Stomach (tissue), 19 donors: ENCODE measurements at places on chromosomes 12 and 14.

DNA sequence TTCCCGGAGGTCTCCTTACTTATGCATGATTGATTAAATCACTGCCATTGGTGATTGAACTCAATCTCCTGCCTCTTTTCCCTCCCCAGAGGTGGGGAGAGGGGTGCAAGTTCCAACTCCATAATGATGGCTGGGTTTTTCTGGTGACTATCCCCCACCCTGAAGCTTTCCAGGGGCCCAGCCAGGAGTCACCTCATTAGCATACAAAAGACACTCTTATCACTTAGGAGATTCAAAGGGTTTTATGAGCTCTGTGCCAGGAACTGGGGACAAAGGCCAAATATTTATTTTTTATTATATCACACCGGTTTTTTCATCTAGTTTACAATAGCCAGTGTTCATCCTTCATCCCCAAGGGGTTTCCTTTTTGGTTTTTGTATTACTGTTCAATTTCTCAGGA lies 300.7 kb downstream of the ETNK1 start:
- no peak for DNase-seq

DNA sequence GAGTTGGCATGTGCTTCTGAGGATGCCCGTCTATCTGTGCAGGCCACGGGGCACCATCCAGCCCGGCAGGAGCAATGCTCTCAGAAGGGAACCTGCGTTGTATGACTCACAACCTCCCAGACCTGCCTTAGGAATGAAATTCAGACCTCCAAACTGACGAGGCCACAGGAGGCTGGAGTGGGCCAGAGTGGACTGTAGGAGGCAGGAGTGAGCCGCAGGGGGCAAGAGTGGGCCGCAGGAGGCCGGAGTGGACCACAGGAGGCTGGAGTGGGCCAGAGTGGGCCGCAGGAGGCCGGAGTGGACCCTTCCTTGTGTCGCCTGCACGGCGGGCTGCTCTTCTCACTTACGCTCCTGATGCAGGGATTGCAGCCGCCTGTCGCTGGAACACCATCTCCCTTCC lies 11.1 kb upstream of the FBRSL1 start:
- DNase-seq = no peak

GRCh38 chr14:94787655-94788054 lies 17.7 kb upstream of the GSC start:
- DNase-seq = no peak

- no peak for DNase-seq
Measured at GRCh38 chr12:45446013-45446412, 230.1 kb downstream of the ANO6 start.

GRCh38 chr14:58639842-58640484 lies 2.2 kb downstream of the DACT1 start:
- peak; percentile 88 for DNase-seq

DNA sequence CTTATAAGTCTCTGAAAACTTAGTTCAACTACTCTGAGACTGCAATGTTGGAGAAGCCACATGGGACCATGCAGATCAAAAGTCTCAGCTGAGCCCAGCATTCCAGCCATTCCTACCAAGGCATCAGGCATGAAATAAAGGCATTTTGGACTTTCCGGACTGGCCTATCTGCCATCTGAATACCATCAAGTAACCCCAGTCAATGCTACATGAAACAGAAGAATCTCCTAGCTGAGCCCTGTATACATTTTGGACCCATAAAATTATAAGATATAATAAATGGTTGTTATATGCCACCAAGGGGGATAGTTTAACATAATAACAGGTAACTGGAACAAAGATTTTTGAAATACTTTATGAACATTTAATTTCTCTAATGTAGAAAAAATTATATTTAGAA lies 9.3 kb upstream of the TMEM260 start:
- DNase-seq = no peak

GRCh38 chr12:44500423-44500822 lies 375.7 kb downstream of the NELL2 start:
- no peak for DNase-seq

GRCh38 chr12:57545809-57546437 lies 1.1 kb downstream of the DCTN2 start:
- DNase-seq = no peak

DNA sequence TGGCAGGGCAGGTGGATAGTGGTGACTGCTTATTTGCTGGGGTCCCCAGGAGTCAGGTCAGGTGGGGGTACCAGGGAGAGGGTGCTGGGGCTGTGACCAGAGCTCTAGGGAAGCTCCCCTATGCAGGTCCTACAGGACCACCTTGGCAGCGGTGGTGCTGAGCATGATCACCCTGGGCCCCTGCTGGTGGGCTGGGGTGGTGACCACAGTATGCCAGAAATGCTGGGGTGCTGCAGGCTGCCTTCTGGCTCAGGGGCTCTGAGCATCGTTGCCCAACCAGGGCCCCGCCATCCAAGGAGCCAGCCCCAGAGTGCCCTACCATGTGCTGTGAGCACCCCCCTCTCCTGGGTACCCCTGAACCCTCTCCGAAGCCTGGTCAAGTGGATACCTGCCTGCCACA lies 17.5 kb upstream of the NUDT14 start:
- no peak for DNase-seq

DNA sequence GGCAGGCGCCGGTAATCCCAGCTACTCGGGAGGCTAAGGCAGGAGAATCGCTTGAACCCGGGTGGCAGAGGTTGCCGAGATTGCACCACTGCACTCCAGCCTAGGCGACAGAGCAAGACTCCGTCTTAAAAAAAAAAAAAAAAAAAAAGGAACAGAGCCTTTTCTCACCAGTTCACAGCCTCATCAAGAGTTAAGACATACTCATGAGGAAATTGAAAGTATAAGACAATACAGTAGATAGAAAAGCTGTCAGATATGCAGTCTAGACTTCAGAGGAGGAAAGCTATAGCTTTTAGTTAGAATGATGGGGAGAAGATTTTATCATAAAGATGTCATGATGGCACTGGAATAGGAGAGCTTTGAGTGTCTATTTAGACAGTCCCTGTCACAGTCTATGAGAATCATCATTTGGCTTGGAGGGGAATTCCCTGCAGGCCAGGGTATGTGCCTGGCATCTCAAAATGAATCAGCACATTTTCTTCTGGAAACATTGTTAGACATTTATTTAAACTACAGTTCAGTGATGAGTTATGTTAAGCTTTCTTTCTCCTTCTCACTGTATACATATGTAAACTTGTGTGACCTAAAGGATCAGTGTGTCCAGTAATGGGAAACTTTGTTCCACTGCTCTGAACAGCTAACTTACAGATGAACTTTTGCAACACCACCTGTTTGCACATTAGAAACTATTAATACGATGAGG lies 2.9 kb upstream of the RAB35 start:
- no peak for DNase-seq

DNA sequence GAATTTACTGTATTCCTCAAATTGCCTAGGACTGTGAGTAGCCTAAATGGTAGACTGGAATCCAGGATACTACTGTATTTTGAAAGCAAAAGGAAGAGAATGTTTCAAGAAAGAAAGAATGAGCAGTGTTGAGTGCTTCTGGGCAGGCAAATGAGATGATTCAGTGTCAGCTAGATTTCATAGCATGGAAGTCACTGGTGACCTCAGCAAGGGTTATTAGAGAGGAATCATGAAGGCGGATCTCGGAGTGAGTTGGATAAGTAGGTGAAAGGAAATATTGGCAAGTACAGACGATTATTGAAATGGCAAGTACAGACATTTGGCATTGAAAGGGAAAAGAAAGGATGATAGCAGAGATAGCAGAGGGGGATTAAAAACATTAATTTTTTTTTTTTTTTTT lies 27.1 kb downstream of the VRK1 start:
- DNase-seq = no peak

DNA sequence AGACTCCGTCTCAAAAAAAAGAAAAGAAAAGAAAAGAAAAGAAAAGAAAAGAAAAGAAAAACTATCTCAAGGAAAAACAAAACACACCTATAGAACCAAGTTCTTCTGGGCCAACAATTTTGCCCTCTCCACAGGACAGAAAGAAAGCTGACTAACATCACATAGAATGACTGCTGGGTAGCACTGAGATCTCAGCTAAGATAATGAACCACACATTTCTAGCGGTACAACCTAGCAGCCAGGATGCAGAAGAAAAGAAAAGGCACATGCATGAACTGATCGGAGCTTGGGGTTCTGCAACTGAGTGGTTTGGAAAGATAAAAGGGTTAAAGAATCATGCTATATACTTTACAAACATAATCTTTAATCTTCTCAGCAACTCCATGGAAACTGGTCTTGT lies 19.5 kb downstream of the TMED10 start:
- DNase-seq = peak; percentile 23

DNA sequence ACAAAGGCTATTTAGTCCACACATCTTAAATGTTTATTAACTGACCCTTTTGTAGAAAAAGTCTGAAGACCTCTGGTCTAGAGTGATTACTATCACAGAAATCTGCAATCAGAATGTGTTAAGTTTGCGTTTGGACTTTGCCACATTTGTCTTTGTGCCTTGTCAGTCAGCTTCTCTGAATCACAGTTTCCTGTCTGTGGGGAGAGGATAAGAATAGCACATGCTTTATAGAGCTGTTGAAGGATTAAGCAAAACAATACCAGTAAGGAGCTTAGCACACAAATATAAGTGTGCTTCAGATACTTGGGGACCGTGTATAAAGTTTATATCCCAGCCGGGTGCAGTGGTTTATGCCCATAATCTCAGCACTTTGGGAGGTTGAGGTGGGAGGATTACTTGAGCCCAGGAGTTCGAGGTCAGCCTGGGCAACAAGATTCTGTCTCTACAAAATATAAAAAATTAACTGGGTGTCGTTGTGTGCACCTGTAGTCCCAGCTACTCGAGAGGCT lies 63.0 kb upstream of the BTG1 start:
- peak; percentile 62 for DNase-seq

DNA sequence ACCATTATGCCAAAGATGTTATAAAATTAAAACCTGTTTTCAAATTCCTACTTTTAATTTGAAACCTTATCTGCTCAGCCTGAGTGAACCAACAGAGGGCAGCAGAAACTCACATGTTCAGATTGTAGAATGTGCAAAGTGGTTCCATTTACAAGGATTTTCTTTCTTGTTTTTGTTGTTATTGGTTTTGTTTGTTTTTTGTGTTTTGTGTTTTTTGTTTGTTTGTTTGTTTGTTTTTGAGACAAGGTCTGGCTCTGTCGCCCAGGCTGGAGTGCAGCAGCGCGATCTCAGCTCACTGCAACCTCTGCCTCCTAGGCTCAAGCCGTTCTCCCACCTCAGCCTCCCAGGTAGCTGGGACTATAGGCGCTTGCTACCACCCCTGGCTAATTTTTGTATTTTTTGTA lies 22.8 kb upstream of the GARIN2 start:
- DNase-seq = no peak

DNA sequence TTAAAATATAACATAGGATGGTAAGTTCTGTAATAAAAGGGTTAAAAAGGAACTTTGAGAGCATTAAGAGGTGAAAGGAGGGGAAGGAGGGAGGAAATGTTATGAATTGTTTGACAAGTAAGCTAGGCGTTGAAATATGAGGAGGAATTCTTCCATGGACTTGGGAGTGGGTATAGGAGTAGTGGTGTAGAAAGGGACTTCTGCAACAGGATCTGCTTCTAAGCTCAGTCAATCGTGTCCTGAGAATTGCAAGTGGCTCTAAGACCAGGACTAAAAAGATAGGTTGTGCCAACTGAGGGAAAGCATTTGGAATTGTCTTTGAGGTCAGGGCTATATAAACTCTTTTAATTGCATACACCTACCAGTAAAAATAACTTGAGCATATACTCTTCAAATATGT lies 74.1 kb upstream of the SLC38A2 start:
- DNase-seq = no peak

GRCh38 chr14:31360919-31361662 lies 59.3 kb downstream of the HEATR5A start:
- DNase-seq = no peak

DNA sequence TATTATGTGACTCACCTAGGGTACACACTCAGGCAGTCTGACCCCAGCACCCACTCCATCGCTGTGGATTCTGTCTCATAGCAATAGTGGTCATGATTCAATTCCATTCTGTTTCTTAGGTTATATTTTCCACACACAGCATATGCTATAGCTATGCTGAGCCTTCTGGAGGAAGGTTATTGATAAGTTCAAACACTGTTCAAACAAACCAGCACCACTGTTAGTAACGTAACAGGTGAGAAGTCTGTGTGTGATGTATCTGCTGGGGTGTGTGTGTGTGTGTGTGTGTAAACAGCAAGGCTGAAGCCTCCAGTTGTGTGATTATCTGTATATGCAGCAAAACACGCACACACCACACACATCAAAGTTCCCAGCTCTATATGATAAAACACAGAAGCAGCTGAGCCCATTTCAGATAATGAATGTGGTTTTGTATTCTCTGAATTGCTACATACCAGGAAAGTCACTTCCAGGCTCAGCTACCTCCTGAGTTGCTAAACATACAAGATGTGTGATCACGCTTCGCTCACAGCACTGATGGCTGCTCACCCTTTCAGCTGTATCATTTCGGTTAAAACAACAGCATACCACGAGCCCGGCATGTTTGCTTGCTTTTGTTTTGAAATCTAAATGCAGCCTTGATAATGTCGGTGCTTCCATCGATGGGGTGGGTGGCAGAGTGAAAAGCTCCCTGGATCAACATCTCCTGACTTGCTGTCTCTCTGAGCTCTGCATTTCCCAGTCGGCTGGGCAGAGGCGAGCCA lies 6.8 kb upstream of the SYNE3 start:
- no peak for DNase-seq

- peak; percentile 30 for DNase-seq
Measured at GRCh38 chr14:55697414-55697861, 117.4 kb downstream of the KTN1 start.

- DNase-seq = no peak
Measured at GRCh38 chr14:70721542-70721941, 79.8 kb downstream of the TTC9 start.

DNA sequence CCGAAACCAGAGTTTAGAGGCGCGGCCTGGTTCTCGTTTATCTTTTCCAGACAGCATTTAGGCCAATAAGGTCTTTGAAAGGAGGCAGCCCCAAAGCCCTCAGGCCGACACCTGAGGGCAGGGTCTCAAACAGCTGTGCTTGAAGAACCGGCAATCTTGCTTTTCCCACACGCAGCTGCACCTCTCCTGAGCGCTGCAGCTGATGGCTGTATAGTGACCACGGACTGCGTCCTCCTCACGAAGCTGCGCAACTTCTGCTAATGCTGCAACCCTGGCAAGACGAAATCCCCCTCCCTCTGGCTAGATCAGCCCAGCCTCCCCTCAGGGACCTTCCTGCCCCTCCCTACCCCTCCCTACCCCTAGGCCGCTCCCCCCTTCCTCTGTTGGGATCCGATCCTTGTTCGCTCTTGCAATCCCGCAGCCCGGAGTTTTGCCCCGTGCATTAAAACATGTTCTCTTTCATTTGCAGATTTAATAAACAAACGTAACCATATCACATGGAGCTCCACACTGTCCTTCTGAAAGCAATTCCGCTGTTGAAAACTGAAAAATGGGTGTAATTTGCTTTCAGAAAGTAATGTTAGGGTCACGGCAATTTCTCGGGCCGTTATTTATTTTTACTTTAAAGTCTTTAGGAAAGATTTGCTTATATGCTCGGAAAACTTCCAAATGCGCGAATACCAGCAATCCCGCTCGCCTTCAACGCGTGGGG lies 4.8 kb upstream of the PAX9 start:
- peak; percentile 35 for DNase-seq
